Natural killer cell (primary cell): ENCODE measurements at places on chromosomes 4 and X. TPM values are rescaled to one million over a fixed set of nuclear protein-coding genes. Genes with fewer than 3 reads are reported as not detected.

The GPR34 gene
- total RNA-seq: 0.68 TPM

The RENBP gene
- total RNA-seq: 15.2 TPM

The MRFAP1 gene
- 146 TPM for total RNA-seq

The SFRP2 gene
- not detected for total RNA-seq

GRCh38 chrX:2266445-2267349 is 234.1 kb downstream of the DHRSX start:
- no peak for DNase-seq

DNA sequence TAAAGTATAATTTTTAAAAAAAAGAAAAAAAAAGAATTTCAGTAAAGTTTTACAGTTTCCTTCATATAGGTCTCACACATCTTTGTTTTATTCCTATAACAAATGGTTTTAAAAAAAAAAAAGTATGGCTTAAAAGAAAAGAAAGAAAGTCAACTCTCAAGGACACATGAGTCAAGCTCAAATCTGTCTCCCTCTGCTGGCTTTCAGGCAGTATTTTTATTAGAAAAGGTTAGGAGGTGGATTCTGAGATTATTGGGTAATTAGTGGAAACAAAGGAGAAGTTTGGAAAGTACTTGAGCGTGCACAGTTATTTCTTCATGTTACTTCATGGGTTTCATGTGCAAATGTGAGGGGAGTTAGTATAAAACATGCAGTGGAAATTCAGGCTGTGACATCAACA is 36.6 kb upstream of the BTC start:
- DNase-seq: no peak
